ENCODE measurements at places on chromosomes 5 and 9. TPM values are rescaled to one million over a fixed set of nuclear protein-coding genes. Genes with fewer than 3 reads are reported as not detected.

- DNase-seq = no peak
Observed at GRCh38 chr5:114898602-114899001, 271.1 kb downstream of the TRIM36 start.

The IFNA14 gene
- not detected for total RNA-seq

DNA sequence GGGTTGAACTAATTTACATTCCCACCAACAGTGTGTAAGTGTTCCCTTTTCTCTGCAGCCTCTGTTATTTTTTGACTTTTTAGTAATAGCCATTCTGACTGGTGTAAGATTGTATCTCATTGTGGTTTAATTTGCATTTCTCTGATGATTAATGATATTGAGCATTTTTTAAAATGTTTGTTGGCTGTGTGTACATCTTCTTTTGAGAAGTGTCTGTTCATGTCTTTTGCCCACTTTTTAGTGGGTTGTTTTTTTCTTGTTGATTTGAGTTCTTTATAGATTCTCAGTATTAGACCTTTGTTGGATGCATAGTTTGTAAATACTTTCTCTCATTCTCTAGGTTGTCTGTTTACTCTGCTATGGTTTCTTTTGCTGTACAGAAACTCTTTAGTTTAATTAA is 101.6 kb downstream of the NIPBL start:
- DNase-seq = no peak

- no peak for DNase-seq
Observed at GRCh38 chr9:113508111-113508749, 44.7 kb downstream of the RGS3 start.

DNA sequence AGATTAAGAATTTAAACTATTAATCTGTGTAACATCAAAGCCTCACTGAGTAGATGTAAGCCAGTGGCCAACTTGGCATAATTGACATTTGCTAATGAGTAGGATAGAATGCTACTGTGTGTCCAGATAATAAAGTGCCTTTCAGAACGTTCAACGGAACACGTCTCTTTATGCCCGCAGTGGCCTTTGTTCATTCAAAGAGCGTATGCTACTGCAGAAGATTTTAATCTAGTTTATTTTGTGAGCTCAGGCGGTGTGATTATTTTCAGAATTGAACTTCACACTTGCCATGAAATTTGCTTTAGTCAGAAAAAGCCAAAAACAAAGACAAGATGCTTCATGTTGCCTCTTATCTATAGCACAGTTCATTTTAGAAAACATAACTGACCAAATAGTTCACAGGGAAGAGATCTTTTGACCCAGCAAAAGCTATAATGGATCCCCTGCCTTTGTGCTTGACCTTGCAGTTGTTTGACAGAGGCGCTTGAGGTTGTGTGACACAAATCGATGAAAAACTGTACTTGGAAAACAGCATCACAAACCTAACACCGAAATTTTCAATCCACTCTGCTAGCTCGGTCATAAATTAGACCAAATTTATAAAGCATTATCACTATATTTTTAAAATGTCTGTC is 530.9 kb upstream of the TYRP1 start:
- no peak for DNase-seq

GRCh38 chr5:169832845-169833244 is 147.4 kb downstream of the INSYN2B start:
- DNase-seq = no peak

The KCNV2 gene
- total RNA-seq = not detected

- DNase-seq = no peak
Observed at GRCh38 chr5:3428334-3428733, 167.3 kb upstream of the IRX1 start.

The MEGF10 gene
- total RNA-seq = 15.5 TPM

DNA sequence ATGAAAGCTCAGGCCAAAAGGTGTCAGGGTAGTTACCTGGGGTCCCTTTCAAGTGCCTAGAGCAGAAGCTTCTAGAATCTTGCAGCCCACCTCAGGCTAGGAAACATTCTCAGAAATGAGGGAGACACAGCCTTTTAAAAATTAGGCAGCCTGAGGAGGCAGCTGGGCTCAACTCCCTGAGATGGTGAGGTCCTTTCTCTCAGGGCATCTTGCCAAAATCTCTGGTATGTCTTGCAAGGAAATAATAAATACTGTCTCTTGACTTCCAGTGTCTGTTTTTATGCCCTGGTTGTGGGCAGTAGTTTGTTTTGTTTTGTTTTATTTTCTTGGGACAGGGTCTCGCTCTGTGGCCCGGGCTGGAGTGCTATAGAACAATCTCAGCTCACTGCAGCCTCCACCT is 100.9 kb upstream of the APC start:
- no peak for DNase-seq

The SAXO1 gene
- not detected for total RNA-seq

The OR1Q1 gene
- not detected for total RNA-seq

GRCh38 chr5:114185274-114185673 is 176.6 kb upstream of the KCNN2 start:
- no peak for DNase-seq

DNA sequence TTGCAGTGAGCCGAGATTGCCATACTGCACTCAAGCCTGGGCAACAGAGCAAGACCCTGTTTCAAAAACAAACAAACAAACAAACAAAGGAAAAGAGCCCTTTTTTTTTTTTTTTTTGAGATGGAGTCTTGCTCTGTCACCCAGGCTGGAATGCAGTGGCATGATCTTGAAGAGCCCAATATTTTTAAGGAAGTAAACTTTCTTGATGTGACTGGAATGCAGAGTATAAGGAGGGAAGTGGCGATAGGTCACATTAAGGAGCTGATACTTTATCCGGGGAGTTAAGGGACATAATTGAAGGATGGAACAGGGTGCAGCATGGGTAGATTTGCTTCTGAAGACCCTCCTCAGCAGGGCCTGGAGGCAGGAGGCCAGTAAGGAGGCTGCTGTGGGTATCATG is 13.0 kb downstream of the NAIF1 start:
- DNase-seq = no peak

GRCh38 chr9:131404581-131404980 is 10.7 kb downstream of the PRRC2B start:
- no peak for DNase-seq

DNA sequence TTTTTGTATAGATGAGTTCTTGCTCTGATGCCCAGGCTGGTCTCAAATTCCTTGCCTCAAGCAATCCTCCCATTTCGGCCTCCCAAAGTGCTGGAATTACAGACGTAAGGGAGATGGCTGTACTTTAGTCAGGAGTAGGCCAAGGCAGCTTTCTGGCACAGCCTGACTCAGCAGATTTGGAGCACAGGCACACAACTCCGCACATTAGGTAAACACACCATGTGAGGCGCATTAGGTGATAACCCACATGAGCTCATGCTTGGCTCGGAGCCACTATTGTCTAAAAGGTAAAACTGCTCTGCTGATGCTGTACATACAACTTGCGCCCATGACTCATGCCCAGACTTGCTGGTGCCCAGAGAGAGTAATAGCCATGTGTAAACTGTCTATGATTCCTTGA is 1157.9 kb downstream of the TAF11L14 start:
- peak; percentile 7 for DNase-seq

The DIRAS2 gene
- 0.18 TPM for total RNA-seq

DNA sequence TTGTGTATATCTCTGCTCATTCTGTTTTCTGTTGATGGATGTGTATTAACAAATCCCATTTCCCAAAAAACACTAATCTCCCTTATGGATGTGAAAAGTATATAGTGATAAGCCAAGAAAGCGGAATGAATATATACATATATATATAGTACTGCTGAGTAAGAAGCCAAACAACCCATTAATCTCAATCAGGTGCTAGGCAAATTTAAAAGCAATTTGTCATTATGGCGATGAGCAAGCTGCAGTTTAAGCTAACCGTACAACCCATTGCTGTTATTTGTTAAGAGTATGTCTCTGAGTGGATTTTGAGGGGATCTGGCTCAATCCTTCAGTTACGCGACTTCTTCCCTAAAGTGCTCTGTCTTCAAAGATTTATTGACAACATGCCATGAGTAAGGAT is 640.4 kb upstream of the ARRDC3 start:
- no peak for DNase-seq

The NUTM2G gene
- not detected for total RNA-seq

The ABCA1 gene
- 36.5 TPM for total RNA-seq

The COQ4 gene
- 56.0 TPM for total RNA-seq

GRCh38 chr5:7517006-7517405 is 121.1 kb downstream of the ADCY2 start:
- no peak for DNase-seq

GRCh38 chr5:127083711-127084110 is 10.4 kb upstream of the C5orf63 start:
- no peak for DNase-seq

- DNase-seq = no peak
Observed at GRCh38 chr9:135932656-135933055, 25.3 kb upstream of the CAMSAP1 start.

The ADAMTSL2 gene
- 0.05 TPM for total RNA-seq

- DNase-seq = no peak
Observed at GRCh38 chr9:132723809-132724208, 53.5 kb downstream of the GTF3C4 start.

GRCh38 chr5:81788329-81788728 is 37.4 kb upstream of the SSBP2 start:
- no peak for DNase-seq

The BTNL3 gene
- total RNA-seq = not detected

- DNase-seq = no peak
Observed at GRCh38 chr9:135084881-135085760, 2.3 kb upstream of the OLFM1 start.

DNA sequence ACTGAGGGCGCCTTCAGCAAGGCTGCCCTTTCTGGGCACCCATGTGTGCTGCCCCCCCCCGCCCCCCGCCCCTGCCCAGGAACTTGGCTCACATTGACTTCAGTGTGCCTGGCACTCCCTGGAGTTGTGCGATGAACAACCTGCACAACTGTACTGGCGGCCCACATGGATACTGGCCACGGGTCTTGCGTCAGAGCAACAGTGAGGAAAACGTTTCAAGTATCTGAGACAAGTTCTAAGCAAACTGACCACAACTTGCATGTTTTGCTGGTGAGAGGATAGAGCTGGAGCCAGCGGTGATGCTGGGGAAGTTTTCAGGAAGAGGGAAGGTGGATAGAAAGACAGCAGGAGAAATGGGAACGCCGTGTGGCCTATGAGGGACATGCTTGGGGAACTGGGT is 45.4 kb downstream of the HABP4 start:
- no peak for DNase-seq

GRCh38 chr5:143692342-143692741 is 119.6 kb upstream of the HMHB1 start:
- no peak for DNase-seq

- no peak for DNase-seq
Observed at GRCh38 chr5:52466113-52466512, 321.6 kb upstream of the ITGA1 start.

The HNRNPH1 gene
- total RNA-seq = 341 TPM
